T-helper 1 cell (primary cell): ENCODE measurements at places on chromosomes 12 and 14.
A peak's percentile ranks its signal among the peaks of the same experiment; 100 is the strongest.

DNA sequence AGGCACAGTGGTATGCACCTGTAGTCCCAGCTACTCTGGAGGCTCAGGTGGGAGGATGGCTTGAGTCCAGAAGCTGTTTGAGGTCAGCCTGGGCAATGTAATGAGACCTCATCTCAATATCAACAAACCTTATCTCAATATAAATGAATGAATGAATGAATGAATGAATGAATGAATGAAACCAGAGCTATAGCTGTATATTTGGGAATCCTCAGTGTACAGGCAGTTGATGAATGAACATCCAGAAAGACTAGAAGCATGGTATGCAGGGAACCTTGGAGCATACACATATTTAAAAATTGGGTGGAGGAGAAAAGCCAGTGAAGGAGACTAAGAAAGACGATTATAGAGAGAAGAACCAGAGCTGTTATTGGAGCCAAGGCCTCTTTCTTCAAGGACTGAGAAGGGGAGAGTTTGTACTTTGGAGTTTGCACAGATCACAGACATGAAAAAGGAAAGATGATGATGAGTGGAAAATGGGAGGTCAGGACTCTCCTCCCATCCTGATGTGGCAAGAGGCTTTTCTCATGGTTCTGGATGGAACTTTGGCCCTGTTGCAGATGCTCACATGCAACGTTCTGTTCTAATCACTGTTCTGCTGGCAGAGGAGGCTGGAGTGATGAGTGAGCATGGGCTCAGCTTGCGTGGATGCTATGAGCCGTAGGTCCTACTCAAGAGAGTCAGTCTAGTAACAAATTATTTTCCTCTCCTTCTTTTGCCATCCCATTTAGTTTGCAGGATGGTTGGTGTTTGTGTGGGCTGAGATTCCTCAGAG lies 114.4 kb downstream of the PRKCH start:
- no peak for DNase-seq

- DNase-seq, result no peak
These were observed 40.2 kb downstream of the MOK start for GRCh38 chr14:102264775-102265174.

DNA sequence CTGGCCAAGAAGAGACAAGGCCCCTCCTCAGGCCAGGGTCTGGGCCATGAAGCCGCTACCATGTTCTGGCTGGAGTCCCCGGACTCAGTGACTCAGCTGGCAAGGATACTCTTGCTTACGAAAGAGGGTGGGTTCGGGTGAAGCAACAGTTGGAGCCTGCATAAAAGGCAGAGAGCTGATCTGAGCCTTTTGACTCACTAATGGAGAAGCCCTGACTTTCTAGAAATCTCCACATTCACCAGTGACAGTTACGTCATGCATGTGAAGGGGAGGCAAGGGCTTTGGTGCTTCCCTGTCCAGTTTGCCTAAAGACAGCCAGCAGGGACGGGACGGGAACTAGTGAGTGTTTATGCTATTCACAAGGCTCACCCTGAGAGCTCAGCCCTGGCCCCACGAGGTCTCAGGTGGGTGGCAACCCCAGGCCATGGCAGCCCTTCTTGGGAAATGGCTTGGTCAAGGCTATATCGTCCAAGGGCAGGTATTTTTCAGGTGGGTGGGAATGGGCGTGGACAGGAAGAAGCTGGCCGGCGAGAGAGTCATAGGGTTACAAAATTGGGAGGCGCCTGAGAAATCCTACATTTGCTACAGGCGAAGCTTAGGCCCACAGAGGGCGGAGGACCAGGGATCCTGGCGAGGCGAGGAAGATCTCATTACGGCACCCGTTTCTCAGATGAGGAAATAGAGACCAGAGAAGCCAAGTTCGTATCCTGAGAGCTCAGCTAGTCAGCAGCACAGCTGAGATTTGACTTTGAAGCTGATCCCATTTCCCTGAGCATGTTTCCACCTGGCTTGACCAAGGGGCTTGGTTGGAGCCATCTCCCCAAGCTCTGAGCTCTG lies 314.6 kb downstream of the BCL11B start:
- no peak for DNase-seq

DNA sequence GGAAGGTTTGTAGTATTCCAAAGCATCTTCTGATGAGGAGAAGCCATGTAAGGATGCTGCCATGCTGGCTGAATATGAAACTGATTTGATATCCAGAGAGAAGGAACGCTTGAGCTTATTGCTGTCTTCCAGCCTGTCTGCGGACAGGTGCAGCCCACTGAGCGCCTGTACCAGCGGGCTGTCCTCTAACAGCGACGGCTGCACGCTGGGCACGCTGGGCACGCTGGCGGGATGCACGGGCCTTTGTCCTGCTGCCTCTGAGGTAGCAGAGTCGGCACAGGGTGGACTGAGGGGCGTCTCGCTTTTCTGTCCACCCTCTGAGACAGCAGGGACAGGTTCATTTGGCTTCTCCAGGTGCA lies 85.2 kb downstream of the DUSP16 start:
- DNase-seq, result no peak

GRCh38 chr12:60235261-60235660 lies 639.4 kb downstream of the SLC16A7 start:
- no peak for DNase-seq

DNA sequence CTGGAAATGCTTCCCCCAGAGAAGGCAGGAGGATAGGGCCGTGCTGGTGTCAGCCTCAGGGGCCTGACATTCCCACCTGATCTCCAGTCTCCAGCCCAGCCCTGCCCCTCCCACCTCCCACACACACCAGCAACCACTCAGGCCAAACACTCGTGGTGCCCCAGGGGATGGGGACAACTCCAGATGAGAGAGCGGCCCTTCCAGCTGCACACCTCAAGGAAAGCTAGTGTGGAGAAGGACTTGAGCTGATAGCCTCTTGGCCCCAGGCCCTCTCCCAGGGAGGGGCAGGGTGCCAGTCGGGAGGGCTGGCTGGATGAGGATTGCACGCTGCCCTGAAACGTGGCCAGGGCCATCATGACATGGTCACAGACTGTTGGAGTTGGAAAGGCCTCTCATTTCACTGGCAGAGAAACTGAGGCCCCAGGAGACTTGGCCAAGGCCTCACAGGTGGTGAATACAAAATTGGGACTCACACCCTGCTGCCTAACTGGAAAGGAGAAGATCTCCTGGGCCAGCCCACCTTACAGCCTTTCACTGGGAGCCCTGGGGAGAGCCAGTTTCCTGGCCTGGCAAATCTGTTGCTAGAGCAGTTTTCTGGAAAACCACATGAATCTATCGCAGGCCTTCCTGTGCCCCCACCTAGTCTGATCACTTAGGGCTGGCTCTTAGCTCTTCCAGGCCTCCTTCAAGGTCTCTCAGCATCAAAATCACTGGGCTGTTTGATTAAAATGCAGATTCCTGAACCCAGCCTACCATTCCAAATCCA lies 52.1 kb downstream of the IRF2BPL start:
- DNase-seq, result no peak

GRCh38 chr14:92005019-92005418 lies 34.8 kb downstream of the TRIP11 start:
- DNase-seq, result no peak

DNA sequence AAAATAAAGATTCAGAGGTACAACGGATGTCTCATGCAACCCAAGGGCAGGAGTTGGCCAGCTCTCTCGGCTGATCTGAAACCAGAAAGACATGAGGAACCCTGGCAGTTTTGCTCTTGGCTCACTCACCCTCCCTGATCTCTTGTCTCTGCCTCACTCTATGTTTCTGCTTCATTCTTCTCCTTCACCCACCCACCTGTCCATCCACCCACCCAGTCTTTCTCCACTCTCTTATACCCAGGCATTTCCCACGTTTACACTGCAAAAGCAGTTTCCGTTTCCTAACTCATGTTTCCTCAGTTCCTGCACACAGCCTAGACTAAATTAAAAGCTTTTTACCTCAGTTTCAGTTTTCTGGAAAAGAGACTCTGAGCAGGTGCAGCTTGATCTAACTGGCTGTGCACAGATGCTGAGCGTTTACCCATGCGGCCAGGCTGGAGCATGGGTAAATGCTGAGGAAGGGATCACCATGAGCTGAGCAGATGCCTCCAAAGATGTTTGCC lies 157.6 kb downstream of the PRKCH start:
- no peak for DNase-seq

DNA sequence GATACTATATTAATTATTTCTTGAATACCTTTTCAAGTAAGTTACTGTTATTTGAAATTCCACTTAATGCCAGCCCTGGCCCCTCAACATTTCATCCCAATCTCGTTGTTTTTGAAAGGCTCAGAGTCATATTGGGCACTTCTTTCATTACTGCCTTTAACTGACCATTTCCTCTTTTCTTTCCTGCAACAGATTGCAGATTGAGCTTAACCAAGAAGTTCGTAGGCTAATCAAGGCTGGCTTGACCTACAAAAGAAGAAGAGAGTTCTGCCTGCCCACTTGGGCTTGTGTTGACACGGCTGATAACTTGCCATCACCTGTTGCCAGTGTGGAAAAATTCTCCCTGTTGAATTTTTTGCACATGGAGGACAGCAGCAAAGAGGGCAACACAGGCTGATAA lies 91.0 kb downstream of the FLRT2 start:
- DNase-seq, result no peak

DNA sequence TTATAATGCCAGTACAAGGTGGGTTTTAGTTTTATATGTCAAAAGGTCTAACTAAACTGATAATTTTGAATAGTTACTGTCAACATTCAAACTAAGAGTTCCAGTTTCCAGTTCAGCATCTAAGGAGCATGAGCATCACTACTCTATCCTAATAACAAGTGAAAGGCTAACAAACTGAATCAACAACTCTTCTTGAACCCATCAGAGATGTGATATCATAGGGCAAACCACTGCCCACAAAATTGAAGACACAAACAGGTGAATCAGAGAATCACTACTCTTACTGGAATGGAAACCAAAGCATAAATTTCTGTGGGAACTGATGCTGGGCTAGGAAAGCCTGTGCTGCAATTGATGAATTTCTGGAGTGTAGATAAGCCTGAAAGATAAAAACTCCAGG lies 140.7 kb upstream of the GRIP1 start:
- no peak for DNase-seq

DNA sequence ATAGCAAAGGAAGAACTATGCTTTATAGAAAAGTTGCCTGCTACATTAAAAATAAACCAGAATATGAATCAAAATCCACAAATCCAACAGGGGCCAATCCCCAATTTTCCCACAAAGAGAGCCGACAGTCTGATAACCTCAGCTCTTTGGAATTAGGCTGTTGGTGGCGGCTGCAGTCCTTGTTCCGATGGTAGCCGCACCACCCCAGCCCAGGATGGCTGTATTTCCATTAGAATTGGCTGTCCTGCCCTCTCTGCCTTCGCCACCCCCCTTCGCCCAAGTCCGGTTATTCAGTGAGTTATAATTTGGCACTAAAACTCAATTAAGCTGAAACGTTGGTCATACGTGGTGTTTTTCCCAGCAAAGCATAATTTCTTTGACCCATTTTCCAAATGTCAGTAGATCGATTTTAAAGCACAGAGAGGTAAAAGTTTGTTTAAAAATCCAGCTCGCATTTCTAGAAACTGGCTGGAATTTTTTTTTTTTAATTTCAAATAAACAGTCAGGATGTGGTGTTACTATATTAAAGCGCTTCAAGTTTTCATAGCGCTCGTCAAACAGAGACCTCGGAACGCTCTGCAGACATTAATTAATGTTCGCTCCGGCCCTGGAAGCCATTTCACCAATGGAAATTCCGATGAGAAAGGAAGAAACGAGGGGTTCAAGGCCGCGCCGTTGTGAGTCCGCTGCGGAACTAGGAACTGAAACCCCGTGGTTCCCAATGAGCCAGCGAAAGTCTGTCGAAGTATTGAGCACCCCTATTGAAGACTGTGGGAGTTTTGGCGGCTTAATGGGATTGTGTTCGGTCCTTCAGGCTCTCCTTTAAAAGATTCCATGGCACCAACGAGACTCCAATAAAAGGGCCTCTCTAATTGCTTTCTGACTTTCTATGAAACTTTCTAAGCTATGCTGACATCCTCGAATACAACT lies 104.8 kb upstream of the DIO3 start:
- no peak for DNase-seq

DNA sequence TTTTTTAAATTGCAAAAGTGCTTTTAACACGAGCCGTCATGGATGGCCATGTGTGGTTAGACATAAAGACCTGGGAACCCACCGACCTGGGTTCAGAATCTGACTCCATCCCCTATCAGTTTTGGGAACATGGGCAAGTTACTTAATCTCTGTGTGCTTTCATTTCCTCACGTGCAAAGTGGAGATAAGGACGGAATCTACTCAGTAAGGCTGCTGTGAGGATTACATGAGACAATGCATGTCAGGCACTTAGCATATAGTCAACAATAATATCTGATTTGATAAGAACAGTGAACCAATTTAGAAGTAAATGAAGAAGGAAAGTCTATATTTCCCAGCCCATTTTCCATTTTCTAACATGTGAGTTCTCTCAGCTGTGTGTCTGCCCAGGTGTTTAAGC lies 235.4 kb downstream of the SUDS3 start:
- DNase-seq, result no peak

GRCh38 chr12:118781692-118782091 lies 199.6 kb upstream of the SRRM4 start:
- no peak for DNase-seq

GRCh38 chr14:101113835-101114725 lies 210.6 kb upstream of the RTL1 start:
- no peak for DNase-seq

DNA sequence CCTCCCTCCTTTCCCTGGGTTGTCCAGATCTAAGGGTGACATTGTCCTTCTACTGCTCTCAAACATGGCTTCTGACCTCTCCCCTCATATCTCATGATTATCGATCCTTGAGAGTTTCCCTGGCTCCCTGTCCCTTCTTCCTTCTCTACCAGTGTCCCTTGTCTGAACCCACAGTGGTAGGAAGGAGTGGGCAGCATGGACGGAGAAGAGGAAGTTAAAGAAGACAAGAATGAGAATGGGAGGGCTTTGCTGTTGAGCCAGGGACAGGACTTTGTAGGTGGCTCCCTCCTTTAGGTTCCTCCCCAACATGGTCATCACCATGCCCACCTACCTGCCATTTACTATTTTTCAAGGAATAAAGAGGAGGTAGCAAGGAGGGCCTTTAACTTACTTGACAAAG lies 166.7 kb downstream of the TMEM117 start:
- no peak for DNase-seq

- peak; percentile 14 for DNase-seq
These were observed 43.3 kb downstream of the AEBP2 start for GRCh38 chr12:19482551-19483109.

DNA sequence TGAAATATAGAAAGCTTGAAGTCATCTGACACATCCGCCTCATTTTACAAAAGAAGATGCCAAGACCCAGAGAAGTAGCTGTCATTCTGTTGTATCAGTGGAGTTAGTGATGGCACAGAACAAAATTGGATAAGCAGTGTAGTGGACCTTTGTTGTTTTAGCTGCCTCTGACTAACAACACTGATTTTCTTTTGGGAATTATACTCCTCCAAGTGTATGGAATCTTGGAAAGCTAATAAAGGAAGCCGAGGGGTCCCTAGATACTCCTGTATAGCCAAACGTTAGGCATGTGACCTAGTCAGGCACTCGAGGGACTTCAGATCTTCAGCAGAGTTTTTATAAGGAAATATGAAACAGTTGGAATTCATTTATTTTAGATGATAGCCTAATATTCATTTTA lies 94.5 kb downstream of the OTOGL start:
- no peak for DNase-seq

- no peak for DNase-seq
These were observed 23.5 kb downstream of the ATG14 start for GRCh38 chr14:55388160-55388559.
